Lung microvascular endothelial cell (primary cell): ENCODE measurements at places on chromosomes 1 and 21.

DNA sequence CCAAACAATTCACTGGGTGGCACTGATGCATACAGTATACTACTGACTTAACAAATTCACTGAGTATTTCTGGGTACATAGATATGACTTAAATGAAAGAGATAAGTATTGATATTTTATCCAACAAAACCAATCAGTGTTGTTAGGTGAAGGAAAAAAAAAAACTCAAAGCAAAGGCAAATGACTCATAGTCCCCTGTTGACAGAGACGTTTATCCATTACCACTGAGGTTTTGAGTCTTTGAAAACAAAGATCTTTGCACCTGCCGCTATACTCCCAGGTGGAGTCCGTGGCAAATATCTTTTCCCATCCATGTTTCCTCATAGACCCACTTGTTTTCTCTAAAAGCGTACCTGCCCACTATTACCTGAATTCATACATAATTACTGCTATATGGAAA is 18.4 kb downstream of the DYNLT5 start:
- DNase-seq: no peak

GRCh38 chr1:89827902-89828301 is 7.1 kb downstream of the LRRC8D start:
- DNase-seq: no peak

DNA sequence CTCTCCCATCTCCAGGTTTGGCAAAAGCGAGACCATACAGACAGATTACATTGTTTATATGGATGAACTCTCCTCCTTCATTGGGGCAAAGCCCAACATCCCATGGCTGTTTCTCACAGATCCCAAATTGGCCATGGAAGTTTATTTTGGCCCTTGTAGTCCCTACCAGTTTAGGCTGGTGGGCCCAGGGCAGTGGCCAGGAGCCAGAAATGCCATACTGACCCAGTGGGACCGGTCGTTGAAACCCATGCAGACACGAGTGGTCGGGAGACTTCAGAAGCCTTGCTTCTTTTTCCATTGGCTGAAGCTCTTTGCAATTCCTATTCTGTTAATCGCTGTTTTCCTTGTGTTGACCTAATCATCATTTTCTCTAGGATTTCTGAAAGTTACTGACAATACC is 26.4 kb downstream of the FMO3 start:
- DNase-seq: no peak

GRCh38 chr1:97942161-97943123 is 21.6 kb upstream of the DPYD start:
- no peak for DNase-seq

GRCh38 chr1:150516616-150517015 is 1.1 kb downstream of the FALEC start:
- peak; percentile 26 for DNase-seq

GRCh38 chr1:67532452-67533216 is 102.4 kb upstream of the SERBP1 start:
- DNase-seq: peak; percentile 90

DNA sequence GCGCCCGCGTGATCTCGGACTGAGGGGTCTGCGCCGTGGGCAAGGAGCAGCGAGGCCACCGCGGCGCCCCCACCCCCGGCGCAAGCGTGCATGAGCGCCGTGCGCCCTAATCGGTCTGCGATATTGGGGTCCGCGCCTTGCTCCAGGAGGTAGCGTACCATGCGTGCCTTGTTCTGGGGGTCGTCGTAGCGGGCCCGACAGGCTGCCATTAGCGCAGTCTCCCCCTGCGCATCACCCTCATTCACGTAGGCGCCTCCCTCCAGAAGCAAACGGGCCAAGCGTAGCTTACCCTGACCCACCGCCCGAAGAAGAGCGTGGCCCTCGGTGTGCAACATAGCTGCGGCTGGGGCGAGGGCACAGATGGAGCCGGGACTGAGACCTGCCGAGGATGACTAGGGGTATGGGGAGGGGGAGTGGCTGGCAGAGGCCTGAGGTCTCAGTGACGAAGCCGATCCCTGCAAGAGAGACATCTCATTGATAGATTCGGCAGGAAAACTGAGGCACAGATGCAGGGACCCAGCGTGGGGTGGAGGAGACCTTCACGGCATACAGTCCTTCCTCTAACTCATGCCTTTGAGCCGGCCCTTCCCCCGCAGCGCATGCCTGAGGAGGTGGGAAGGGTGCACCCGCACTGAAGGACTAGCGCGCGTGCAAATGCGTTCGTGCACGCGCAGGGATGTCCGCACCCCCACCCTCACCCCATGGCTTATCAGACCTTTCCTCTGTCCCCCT is 2.8 kb downstream of the ANKRD34A start:
- DNase-seq: no peak

- peak; percentile 34 for DNase-seq
These were observed 5.4 kb upstream of the TDRD5 start for GRCh38 chr1:179586107-179586823.

DNA sequence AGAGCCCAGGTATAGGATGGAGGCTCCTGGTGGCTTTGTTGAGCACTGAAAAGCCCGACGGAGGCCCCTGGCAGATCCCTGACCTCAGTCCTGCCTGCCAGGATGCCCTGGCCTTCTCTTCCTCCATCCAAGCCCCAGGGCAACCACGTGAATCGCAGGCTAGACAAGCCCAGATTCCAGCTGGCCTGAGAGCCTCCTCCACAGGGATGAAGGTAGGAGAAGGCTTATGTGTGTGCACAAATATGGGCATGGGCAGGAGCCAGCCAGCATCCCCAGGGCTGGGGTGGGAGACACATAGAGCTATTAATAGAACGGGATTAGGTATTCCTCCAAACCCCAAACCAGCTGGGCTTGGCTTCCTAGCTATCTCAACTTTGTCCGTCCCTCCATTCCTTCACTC is 4.0 kb upstream of the EXTL1 start:
- no peak for DNase-seq
